ENCODE measurements at places on chromosomes 3 and 15.

- no peak for DNase-seq
Measured at GRCh38 chr3:108076564-108076963, 14.3 kb downstream of the CD47 start.

- no peak for DNase-seq
Measured at GRCh38 chr3:33046521-33046920, 50.4 kb downstream of the GLB1 start.

DNA sequence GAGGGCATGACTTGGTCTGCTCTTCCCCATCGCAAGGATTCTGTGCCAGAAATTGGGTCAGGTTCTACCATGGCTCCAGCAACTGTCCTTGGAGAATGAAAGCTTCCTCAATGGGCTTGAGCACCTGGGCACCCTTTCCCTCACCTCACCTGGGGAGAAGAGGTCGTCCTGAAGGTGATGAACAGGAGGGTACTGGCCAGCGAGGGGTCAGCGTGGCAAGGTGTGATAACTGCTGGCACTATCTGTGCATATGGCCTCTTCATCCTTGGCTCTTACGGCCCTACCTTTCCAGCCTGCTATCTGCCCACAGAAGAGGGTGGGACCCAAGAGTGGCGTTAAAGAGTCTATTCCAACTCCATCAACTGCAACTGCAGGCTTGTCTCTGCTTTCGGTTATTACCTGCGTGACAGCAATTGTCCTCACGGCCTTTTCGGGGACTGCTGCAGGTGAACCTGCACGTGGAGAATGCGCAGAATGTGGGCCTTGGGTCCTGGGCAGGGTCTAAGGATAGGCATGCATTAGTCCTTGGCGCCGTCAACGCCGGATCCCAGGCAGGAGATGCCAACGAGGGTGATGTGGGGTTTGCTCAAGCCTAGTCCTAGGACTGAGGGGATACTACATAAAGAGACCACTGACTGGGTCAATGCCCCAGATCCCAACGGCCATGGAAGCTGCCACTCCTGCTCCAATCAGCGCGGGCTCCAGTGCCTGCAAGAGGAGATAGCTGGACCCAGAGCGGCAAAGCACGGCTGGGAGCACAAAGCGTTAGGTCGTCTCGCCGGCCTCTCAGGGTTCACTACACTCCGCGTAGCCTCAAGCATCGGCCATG is 625 bp upstream of the RBM15B start:
- DNase-seq: no peak

DNA sequence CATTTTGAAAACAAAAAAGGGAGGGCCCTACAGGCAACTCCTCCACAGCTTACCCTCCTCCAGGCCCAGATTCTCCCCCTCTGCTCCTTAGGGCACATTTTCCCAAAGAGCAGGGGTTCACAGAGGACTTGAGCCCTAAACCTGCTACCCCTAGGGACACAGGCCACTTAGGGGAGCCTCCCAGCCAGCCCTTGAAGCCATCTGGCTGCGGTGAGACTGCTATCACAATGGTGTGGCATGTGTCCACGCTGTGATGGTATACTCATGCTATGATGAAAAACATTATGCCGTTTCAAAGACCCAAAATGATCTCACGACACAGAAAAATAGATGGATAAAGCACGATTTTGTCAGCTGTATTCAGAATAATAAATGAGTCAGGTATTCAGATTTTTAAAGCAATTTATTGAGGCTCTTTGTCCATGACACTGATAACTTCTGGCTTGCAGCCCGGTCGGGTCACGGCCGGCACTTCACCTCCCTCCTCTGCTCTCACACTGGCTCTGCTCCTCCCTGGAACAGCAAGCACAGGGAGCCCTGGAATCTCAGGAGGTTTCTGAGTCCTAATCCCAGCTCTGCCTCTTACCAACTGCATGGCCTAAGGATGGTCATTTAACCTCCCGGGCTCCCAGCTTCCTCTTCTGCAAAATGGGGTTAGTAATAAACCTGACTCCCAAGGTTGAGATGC is 115.3 kb downstream of the MEGF11 start:
- no peak for DNase-seq

DNA sequence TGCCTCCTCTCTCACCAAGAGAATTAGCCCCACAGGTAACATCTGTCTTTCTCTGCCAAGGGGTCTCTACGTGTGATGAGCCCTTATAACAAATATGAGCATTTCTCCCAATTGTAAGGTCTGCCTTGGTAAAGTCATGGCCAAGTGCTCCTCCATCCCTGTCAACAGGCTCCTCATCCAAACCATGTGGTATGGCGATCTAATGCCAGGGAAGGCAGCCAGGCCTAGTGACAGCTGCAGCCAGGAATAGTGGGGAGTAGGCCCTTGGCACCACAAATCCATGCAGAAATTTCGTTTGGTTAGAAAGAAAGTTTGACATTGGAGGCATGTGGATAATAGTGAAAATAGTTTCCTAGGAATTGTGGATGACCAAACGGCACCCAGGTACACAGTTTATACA is 4.7 kb upstream of the LRTM1 start:
- DNase-seq: no peak

Data from cerebellar nuclear complex (tissue), 1 donor.